ENCODE measurements at places on chromosomes 11 and 22.

- DNase-seq, result no peak
These were observed 868 bp upstream of the SYCE3 start for GRCh38 chr22:50563413-50564160.

GRCh38 chr11:119318240-119319135 is 1.6 kb upstream of the MCAM start:
- no peak for DNase-seq

GRCh38 chr11:15849257-15849656 is 507.1 kb downstream of the SOX6 start:
- no peak for DNase-seq

DNA sequence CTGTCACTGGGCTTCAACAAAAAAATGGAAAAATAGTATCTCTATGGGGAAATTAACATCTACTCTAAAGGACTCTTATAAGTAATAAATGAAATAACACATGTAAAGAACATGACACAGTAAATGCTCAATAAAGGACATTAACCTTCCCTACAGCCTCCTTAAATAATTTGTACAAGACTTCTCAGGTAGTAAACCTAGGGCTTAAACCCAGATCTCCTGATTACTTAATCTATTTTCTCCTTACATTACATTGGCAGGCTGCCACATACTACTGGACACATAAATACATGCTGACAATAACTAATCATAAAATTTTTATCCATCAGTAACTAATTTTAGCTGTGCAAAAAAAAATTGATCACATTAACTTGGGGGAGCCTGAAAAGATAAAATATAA is 4.9 kb downstream of the AMBRA1 start:
- DNase-seq, result no peak

DNA sequence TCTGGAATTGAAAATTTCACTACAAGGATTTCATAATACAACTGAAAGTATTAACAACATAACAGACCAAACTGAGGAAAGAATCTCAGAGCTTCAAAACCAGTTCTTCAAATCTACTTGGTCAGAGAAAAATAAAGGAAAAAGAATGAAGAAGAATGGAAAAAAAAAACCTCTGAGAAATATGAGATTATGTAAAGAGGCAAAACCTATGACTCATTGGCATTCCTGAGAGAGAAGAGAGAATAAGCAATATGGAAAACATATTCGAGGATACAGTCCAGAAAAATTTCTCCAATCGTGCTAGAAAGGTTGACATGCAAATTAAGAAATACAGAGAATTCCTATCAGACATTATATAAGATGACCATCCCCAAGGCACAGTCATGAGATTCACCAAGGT is 23.4 kb upstream of the GPR83 start:
- DNase-seq, result no peak

DNA sequence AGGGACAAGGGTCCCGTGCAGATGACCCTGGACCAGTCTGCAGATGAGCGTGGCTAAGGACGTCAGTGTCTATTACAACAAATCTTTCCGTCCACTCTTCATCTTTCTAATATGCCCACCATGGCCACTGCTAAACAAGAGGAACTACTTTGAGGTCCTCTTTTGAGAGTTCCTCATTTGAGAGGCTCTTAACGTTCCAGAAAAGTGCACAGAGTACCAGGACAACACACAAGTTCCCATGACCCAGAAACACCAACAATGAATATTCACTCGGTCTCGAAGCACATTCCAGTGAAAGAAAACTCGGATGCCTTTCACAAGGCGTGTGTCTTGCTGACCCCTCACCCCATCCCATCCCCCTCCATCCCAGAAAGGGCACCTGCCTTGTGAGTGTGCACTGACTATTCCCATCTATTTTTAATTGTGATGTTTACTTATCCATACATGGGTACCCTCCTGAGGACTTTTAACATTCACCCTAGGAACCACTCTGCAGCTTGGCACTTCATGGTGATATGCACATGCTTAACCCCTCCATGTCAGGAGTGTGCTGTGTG is 157.0 kb downstream of the SHANK2 start:
- DNase-seq, result no peak

DNA sequence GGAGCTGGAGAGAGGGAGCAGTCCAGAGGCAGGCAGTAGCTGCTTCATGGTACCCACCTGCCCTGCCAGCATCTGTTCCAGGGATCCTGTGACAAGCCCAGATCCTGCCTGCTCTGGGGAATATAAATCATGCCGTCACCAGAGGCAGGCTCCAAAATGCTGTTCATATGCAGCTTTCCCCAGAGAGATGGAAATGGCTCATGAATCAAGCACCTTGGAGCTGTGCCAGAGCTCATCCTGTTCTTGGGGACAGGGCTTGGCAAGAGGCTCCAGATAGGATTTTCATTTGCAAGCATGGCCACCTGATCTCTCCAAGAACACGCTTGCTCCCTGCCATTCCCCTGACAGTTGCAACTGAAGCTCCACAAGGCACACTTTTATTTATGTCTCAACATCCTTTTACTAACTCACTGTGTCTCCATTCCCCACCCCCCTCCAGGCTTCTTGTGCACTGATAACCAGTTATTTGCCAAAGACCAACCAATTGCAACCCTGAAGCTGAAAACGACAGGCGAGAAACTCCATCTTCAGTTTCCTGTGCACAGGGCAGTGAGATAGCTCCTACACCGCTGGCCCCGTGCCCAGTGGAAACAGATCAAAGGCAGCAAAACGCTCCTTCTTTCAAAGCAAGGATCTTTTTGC is 115.8 kb upstream of the PITPNB start:
- no peak for DNase-seq

DNA sequence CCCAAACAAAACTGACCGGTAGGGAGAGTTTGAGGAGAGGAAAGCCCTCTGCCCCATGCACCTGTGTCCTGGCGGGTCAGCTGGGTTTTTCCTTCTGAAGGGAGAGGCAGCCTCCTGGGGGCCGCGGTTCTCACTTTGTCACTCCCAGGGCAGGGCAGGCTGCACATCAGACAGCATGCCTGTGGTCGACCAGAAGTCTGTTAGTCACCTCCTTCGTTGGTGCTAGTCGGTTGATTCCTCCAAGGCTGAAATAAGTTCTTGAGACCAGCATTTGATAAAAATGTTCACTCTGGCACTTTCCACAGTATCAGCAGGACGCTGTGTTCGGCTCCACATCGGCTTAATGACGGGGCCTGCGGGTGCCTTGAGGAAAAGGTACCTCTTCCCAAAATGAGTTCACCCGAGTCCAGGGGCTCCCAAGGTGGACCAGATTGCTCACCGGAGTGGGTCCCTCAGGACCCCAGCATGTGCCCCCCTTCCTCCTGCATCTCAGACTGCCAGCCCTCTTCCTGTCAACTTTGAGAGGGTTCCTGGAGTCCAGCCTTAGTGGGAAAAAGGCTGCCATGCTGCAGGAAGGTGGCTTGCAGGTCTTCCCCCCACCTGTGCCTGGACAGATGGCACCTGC is 373.7 kb upstream of the B3GAT1 start:
- DNase-seq, result no peak

- no peak for DNase-seq
These were observed 101.8 kb downstream of the TRIM44 start for GRCh38 chr11:35764417-35764816.

- no peak for DNase-seq
These were observed 364.0 kb downstream of the CASP12 start for GRCh38 chr11:104534278-104534677.

DNA sequence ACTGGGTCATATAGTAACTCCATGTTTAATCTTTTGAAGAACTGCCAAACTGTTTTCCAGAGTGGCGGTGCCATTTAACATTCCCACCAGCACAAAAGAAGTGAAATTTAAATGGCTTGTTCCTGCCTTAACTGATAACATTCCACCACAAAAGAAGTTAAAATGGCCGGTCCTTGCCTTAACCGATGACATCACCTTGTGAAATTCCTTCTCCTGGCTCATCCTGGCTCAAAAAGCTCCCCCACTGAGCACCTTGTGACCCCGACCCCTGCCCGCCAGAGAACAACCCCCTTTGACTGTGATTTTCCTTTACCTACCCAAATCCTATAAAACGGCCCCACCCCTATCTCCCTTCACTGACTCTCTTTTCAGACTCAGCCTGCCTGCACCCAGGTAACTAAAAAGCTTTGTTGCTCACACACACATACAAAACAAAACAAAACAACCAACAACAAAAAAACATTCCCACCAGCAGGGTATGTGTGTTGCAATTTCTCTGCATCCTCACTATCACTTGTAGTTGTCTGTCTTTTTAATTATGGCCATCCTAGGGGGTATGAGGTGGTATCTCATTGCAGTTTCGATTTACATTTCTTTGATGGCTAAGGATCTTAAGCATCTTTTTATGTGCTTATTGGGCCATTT is 109.0 kb downstream of the FAR1 start:
- no peak for DNase-seq

DNA sequence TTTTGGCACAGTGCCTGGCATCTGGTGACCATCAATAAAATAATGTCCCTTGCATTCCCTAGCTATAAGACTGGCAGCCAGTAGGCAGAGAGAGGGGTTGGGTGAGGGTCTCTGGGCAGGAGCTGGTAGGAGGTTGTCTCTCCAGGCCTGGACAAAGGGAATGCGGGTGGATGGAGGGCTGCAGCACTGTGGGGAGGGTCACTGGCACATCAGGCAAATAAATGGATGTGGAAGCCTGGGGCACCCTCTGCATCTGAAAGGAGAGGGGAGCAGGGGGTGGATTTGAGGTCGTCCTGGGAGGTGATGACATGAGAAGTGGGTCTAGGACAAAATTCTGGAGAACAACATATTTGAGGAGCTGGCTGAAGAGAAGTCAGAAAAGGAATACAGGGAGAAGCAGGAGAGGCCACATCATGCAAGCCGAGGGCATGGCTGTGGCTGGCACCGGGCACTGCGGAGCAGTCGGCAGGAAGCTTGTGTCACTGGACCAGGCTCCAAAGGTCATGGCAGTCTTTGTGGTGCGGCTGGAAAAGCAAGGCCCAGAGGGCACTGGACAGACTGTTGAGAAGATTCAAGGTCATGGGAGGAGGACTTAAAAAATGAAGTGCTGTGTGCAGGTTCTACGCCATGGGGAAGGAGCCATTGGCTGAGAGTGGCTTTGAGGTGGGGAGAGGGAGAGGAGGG is 36.5 kb upstream of the THY1 start:
- DNase-seq, result no peak

Measured in cerebellar nuclear complex (tissue), 1 donor.